GM23248 (cell line): ENCODE measurements at places on chromosomes 3 and 15.

DNA sequence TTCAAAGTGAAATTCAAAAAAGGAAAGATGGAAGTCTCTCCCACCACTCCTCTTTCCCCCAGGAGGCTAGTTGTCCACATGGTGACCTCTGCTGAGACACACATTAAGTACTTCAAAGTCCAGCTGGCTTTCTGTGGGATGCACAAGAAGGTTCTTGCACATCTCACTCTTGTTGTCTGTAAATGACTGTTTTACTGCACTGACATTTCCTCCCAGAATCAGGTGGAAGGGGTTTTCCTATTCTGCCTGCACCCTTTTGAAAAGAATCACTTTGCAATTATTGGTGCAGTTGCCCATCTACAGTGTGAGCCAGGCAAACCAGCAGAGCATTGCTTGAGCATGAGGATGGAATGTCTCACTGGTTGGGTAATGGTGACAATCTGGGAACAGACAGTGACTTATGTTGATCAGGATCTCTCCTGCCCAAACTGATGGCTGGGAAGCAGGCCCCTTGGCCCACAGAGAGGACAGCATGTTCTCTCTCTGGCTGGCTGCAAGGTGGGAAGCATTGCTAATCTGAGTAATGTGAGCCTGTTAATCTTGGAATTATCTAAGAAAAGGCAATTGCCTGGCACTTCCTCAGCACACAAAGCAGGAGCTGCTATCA is 347.7 kb upstream of the SATB1 start:
- no peak for DNase-seq

DNA sequence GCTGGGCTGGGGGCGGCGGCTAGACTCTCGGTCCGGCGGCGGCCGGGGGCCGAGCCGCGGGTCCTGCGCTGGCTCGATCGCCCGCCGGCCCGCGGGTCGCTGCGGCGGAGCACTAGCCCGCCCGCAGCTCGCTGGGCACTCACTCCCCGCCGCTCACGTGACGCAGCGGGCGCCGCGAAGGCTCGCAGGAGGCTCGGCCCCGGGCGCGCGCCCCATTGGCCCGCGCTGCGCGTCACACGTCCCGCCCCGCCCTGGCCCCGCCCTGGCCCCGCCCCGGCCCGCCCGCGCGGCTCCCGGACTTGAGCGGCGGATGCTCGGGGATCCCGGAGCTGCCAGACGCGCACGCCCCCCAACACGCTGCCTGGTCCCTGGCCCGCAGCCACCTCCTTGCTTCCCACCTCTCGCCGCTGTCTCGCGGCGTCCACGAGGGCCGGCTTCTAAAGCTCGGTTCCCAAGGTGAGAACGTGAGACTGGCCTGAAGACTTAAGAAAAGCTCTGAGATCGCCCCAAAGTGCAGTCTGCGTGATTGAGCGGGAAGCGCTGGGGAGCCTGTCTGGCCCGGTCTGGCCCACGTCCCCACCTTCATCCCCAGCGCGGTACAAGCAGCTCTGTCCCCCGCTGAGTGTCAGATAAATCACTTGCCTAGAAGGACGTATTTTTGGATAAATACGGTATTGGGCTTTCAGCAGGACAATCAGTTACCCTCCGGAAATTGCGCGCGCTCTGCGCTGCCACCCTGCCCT is at the start of gene KLF15:
TSS of gene KLF15 (minus strand) at position 114 of the 743 bp plus-strand sequence. CDS start 4,486 bp downstream, outside the sequence.
- peak; percentile 95 for DNase-seq

DNA sequence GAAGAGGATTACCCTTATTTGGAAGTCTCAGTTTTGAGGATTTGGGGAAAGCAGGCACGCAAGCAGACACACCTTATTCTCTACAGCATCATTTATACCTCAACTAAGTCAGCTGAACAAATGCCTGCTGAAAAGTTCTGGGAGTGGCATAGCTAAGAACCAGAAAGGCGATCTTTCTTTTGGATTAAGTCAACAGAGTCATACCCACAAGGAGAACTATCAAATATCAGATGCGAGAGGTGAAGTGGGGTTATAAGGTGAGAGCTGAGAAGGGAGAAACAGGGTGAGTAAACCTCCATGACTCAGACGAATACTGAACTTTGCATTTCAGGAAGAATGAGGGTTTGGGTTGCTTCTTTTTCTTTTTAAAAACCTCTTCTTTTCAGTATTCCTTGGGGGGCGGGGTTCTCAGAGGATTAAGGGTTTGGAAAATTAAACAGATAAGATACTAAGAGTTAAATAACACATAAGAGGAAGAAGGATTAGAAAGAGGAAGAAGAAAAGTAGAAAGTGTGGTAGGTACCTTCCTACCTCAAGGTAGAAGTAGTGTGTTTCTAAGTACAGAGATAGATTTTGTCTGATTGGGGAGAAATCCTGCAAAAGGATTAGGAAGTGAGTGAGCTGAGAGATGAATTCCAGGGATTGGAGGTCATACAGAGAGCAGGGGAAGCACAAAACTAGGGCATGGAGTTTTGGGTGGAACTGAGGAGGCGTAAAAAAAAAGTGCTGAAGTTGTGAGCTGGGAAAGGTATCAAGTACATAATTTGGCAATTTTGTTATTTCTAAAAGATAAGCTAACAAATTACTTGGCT is 41.3 kb upstream of the ICE2 start:
- peak; percentile 40 for DNase-seq

DNA sequence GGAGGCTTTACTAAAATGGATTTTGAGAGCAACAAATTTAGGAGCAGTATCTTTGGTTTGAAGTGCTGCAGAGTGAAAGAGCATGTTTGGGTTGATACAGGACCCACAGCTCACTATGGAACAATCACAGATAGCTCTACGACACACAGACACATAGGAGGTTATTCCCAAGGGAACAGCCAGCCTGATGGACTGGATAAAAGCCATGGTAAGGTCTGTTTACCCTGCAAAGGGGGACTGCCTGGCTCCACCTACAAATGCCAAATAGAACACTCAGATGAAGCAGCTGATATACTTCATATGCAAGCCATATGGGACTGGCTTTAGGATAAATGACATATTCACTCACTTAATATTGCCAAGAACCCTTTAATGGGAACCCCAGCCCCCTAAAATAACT is 75.4 kb downstream of the CDC25A start:
- DNase-seq, result no peak

GRCh38 chr15:62565634-62566026 is 400.5 kb upstream of the C2CD4B start:
- DNase-seq, result no peak

DNA sequence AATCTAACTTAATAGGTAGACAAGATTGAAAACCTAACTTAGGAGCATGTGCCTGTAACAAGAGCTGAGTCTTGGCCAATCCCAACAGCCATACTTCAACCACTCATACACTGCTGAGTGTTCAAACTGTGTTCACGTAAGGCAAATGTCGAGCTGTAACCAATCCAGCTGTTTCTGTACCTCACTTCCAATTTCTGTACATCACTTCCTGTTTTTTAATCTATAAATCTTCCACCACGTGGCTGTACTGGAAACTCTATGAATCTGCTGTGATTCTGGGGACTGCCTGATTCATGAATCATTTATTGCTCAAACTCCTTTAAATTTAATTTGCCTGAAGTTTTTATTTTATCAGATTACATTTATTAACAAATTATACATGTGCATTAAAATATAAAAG is 44.6 kb upstream of the NEDD4 start:
- DNase-seq, result peak; percentile 70

DNA sequence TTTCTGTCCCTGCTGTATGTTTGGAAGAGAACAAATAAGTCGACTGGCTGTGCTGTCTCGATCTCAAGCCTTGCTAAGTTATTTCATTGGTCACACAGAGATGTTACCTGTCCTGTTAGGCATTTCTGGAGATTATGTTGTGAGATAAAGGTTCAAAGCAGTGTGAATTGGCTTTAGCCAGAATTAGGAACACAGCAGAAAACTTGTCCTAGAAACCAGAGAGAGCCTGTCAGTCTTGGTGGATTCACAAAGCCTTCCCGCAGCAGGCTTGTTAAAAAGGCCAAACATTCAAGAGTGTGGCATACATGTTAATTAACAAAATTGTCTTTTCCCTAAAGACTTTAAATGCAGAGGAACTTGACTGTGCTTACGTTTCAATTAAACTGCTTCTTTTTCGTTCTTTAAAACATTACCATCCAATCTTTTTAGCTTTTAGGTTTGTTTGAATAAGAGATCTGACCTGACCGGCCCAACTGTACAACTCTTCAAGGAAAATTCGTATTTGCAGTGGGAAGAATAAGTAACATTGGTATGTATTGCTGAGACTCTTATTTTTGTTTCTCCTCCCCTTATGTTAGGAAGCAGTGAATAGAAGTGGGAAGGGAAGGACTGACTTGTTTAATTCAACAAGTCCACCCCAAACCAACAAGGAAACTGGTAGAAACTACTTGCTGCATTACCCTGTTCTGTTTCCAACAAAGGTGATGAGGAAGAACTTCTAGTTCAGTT is 25.2 kb downstream of the ABHD2 start:
- no peak for DNase-seq

- DNase-seq, result peak; percentile 66
Observed at GRCh38 chr15:73927003-73927475, 777 bp downstream of the LOXL1 start.

DNA sequence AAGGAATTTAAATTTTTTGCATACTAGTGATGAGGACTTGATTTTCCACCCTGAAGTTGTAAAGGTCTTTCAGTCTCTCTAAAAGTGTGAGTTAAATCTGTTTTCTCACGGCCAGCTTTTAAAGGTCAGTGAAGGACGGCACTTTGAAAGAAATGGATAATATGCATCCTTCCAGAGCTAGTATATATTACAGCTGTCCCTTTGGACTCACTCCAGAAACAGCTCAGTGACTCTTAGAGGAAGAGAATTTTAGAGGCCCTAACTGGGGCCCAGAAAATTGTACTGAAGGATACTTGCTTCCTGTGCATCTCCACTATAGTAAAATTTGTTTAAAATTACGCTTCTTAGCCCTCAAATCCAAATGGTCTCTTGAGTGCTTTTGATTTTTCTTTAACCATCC is 41.6 kb downstream of the PIK3CA start:
- peak; percentile 75 for DNase-seq

DNA sequence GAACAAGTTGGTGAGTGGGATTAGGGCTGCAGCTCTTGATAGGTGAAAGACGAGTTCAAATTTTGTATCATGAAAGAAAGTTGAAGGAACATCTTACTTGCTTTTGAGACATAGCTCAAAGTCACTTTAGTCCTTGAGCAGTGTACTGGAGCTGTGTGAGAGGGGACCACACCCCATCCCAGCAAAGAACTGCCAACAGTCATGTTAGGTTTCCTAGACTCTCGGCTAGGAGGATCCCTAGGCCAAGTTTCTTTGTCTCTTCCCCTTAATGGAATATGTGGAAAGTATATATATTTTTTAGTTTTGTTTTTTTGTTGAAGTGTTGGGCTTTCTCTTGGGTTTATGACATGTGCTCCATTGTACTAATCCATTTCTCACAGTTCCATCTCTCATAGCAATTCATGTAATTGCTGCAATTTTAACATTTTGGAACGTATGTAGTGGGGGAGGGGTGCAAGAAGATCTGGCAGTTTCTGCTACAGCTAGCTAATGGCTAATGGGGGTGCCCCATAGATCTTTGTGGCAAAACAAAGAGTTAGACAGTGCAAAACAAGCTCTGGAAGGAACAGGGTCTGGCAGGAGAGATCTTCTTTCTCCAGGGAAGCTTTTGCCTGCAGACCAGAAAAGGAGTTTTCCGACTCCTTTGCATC is 25.1 kb downstream of the TLNRD1 start:
- DNase-seq, result no peak

- DNase-seq, result no peak
Observed at GRCh38 chr15:40787991-40788390, 18.2 kb downstream of the C15orf62 start.

- DNase-seq, result peak; percentile 67
Observed at GRCh38 chr3:158794936-158795518, 6.8 kb upstream of the MFSD1 start.

GRCh38 chr3:85567071-85567676 is 608.4 kb downstream of the CADM2 start:
- peak; percentile 61 for DNase-seq

DNA sequence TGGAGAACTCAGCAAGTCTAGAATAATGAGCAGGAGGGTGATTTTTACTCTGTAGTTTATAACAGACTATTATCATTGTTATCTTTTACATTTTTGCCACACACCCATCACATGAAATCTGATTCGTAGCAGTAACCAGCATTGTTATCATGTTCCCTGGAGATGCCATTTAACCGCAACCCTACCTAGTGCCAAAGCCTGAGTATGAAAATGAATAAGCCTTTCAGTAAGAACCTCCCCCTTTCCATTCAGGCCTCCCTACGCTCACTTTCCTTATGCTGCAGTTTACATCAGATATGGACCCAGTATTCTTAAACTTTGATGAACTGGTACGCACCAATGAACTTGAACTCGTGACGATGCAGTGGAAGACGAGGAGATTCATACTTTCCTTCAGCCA is 158.7 kb upstream of the SPRED1 start:
- no peak for DNase-seq

DNA sequence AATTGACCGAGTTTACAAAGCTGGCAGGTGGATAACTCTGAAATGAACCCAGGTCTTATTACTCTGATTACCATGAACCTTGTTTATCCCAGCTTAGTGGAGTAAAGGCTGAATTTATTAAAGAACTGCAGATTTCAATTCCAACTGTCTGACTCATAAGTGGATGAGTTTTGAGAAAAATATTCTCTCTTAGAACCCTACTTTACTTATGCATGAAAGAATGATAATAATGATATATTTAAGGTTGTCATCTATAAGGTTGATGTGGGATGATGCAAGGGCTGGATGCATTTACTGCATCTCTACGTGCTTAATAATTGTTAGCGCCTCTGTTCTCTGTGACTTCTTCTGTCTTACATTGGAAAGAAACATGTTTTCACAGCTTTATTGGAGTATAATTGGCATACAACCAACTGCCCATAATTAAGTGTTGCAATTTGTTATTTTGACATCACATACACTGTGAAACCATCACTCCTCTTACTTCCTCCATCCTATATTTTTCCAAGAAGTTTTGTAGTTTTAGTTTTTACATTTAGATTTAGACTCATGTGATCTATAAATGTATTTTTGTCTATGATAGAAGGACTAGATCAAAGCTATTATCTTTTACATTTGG is 771.2 kb upstream of the ARRDC4 start:
- DNase-seq, result no peak

- DNase-seq, result no peak
Observed at GRCh38 chr3:58129041-58129770, 81.6 kb downstream of the DNASE1L3 start.

GRCh38 chr3:34676436-34676835 is 878.0 kb downstream of the PDCD6IP start:
- DNase-seq, result peak; percentile 8

DNA sequence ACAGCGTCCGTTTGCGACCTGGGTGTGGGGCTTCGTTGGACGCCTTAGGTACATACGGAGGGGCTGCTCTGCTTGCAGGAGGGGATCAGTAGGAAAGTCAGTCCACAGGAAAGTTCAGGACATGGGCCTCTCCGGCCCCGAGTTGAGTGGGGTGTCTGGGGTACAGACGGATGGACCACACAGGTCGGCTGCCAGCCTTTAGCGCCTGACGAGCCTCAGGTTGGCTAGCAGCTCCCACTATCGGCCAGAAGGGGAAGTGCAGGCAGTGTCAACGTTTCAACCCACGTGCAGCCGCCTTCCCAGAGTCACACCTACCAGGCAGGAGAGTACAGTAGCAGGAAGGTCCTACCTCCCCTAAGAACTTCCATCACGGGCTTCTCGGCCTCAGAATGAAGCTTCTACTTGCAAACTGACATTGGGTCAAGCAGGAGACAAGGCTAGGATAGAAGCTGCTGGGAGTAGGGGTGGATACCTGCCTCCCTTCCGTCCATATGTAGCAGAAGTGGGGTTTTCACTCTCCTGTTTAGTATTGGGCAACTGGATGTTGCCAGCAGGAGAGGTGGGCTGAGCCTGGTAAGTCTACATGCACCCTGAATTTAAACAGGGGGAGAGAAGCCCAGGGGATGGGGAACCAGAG is 1.8 kb upstream of the SCN5A start:
- peak; percentile 74 for DNase-seq

- no peak for DNase-seq
Observed at GRCh38 chr3:18241837-18242236, 183.3 kb downstream of the SATB1 start.
